ENCODE measurements at places on chromosomes 2 and 18.

GRCh38 chr2:170481201-170481600 is 233.9 kb upstream of the SP5 start:
- DNase-seq, result no peak

- peak; percentile 85 for DNase-seq
These were observed at the start of gene DNAH6 for GRCh38 chr2:84516234-84516986. Gene DNAH6 (plus strand): TSS chr2:84516498. CDS start chr2:84517827, 1,329 bp downstream.

DNA sequence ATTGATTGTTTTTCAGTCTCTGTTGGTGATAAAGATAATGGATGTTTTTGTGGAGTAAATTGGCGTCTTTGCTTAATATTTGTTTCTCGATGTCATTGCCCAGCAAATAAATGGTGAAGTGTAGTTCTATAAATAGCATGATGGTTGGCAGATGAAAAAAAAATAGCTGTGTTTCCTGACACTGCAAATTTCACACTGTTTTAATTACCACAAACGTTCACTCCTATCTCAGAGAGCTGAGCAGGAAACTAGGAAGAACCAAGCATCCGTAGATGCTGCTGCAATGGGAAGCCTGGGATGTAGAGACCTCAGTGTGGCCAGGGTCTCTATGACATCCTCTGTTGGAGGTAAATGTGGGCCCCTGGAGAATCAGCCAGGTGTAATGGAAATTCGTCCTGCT is 183.2 kb downstream of the CYRIA start:
- DNase-seq, result no peak

DNA sequence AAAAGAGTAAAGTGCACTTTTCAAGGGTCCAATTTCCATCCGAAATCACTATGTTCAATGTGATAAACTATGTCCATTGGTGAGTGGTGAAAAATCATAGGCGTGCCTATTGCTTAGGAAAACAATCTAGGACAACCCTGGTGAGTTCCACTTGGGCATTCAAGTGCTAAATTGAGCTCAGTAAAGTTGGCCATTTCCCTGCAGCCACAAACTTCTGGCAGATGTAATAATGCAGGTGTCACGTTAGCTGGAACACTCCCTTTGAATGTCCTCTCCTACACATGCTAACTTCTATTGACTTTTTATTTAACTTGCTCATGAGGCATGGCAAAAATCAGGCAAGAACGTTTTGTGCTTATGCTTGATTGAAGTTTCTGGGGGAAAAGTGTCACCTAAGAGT is 67.1 kb downstream of the CPS1 start:
- peak; percentile 20 for DNase-seq

- no peak for DNase-seq
These were observed 671.4 kb downstream of the MBD2 start for GRCh38 chr18:53553030-53553429.

DNA sequence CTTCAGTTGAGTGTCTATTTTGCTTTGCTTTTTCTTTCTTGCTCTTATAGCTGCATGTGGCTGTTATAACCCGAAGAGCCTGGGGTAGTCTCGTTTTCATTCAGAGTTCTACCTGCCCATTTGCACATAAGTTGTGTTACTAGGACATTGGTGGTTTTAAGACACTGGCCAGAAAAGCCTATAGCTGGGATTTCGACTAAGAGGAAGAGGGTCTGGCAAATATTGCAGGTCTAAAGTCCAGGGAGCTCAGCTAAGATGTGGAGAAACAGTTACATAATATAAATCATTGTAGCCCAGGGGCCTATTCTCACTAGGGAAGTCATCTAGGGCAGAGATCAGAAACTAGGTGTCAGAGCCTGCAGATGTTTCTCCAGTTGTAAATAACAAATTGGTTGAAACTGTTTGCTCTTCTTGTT is 120.8 kb downstream of the BABAM2 start:
- DNase-seq, result no peak

DNA sequence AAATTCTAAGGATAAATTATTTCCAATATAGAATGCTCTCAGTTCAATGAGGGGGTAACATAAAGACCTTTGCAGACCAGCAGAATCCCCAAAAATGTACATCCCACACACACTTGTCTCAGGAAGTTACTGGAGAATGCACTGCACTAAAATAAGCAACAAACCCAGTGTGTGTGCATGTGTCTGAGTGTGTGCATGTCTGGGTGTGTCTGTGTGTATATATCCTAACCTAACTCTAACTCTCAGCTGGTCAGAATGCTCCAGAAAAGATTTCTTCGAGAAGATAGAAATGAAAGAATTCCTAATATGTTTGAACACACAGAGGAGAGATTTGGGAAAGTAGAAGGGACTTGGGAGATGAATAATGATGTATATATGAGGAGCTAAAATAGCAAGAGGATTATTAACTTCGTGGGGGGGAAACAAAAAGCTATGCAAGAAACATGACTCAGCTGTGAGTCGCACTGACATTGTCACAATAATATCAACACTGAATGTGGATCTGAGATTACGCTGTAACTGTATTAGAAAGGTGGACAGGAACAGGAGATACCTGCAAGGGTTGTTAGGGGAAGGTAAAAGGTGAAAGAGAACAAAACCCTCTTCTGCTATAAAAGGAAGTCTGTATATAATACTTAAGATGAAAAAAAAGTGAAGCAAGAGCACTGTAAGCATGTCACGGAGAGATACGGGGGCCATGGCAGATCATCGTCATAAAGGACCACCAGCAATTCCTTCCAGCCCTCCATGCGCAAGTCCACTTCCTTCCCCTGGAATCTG is 11.1 kb downstream of the COLEC12 start:
- no peak for DNase-seq

GRCh38 chr18:44754567-44754966 is 73.9 kb downstream of the SETBP1 start:
- DNase-seq, result no peak

GRCh38 chr2:65605058-65605742 is 172.8 kb upstream of the SPRED2 start:
- DNase-seq, result no peak

DNA sequence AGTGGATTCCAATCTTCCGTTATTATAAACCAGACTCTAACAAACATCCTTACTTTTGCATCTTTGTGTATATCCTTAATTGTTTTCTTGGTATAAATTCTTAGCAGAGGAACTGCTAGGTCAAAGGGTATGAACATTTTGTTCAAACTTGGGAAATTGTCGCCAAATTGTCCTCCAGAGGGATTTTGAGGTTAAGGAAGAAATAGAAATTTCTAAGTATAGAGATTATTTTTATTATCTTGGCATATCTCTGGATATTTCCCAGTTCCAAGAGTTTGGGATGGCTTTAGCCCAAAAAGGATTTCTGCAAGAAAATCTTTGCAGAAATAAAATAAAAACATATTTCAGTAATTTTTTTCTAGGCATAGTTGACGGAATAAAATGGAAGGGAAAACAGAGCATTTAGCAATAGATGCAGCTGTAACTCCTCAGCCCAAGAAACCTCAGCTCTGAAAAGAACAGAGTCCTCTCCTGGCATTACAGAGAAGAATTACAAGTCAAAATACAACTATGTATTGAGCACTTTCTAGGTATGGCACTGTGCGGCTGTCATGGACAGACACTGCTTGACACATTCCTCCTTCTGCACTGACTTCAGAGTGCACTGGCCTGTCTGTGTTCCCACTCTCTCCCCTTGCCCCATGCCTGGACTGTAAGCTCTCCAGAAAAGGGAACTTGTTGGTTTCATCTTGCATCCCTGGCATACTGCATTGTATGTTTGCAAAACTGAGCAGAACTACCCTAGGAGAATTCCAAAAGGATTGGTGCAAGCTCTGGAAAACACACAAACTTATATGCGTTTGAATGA is 117.3 kb upstream of the STON1 start:
- DNase-seq, result no peak

GRCh38 chr2:156841321-156841720 is 405.1 kb downstream of the GPD2 start:
- DNase-seq, result no peak

- no peak for DNase-seq
These were observed 151.3 kb downstream of the NEDD4L start for GRCh38 chr18:58195278-58195765.

DNA sequence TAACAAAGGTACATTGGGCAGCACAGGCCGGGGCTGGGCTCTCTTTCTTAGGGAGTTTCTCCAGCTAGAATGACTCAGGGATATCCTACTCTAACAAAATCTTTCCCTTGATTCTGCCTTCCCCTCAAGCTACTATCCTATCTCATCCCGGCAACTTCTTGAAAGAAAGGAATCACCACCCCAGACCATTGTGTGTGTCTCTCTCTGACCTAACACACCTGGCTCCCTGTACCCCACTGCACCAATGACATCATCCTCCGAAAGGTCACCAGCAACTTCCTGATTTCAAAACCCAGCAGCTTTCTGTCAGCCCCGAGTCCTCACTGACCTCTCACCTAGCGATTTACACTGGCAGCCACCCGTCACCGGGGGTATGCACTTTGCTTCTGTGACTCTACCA is 72.1 kb upstream of the MAP4K4 start:
- no peak for DNase-seq

GRCh38 chr2:119929537-119929936 is 83.3 kb upstream of the EPB41L5 start:
- DNase-seq, result no peak

- DNase-seq, result no peak
These were observed 81.3 kb downstream of the HS1BP3 start for GRCh38 chr2:20569464-20570223.

Data from NCI-H2107 (cell line).